ENCODE measurements at places on chromosomes 1 and 21.

DNA sequence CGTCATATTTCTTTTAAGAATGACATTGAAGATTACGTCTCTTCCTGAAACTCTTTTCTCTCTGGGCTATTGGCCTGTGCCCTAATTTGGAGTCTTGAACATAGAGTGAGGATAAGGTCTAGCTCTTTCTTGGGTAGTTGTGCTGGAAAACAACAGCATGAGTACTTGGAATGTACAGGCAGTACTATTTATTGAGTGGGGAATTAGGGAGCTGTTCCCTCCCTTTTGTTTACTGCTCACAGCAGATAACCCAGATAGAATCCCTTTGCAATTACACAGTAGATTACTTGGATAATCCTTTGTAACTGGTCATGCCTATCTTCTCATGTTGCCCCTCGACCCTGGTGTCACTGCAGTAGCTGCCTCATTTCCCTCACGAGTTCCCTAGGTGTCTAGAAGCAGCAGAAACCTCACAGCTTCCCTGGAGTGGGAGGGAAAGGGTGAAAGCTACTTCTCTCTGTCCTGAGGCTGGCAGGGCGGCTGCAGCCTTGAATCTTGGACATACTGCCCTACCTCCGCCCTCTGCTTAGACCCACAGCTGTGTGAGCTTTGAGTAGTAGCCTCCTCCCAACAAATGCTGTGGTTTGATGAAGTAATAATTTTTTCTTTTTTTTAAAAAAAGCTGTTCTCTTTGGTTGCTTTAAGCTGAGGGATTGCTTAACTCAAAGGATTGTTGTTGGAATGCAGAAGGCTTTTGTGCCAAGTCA, 70.6 kb downstream of the FGGY start:
- DNase-seq: no peak

DNA sequence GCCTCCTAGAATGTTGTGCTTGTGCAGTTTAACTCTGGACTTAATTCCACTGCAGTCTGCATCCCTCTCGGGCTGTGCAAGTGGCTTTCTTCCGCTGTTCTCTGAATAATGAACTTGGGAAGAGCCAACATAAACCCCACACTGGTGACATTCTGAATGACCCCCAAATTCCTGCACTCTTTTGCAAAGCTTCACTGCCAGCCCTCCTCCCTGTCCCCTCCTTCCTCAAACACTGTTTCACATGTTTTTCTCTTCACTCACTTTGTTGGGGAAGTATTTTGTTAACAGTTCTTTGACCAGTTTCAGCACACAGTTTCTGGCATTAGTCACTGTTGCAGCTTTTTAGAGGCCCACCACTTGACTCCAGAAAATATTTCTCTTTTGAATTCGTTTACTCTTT, 39.7 kb downstream of the GNG12 start:
- DNase-seq: no peak

DNA sequence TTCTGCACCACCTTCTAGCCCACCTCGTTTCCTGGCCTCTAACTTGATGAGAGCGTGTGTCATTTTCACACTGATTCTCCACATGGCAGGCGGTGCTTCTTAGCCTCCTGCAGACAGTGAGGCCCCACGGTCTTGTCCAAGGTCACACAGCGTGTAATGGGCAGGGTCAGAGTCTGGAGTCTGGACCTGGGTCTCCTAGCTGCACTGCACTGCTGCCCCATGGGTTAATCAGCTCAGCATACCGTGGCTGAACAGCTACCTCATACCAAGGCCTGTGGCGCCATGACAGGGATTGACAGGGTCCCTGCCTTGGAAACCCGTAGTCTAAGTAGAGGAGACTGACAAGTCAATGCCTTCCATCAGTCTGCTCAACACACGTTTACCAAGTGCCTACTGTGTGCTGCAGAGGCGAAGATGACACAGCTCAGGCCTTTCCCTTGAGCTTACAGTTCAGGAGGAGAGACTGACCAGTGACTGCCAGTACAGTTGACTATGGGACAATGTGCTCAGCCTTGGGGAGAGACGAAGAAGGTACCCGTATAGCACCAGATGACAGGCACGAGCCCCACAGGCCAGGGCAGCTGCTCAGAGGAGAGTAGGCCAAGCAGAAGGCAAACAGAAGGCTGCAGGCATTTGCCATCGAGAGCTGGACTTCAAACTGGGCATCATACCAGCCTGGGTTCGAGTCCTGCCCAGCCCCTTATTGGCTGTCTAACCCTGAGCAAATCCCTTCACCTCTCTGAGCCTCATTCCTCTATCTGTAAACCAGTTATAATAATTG, 5.5 kb downstream of the PCSK9 start:
- no peak for DNase-seq

GRCh38 chr1:40944326-40944725, 35.2 kb upstream of the CTPS1 start:
- DNase-seq: no peak

- no peak for DNase-seq
Measured at GRCh38 chr1:226647719-226648118, 91.4 kb downstream of the ITPKB start.

GRCh38 chr1:19758227-19758830, 41.4 kb downstream of the TMCO4 start:
- no peak for DNase-seq

DNA sequence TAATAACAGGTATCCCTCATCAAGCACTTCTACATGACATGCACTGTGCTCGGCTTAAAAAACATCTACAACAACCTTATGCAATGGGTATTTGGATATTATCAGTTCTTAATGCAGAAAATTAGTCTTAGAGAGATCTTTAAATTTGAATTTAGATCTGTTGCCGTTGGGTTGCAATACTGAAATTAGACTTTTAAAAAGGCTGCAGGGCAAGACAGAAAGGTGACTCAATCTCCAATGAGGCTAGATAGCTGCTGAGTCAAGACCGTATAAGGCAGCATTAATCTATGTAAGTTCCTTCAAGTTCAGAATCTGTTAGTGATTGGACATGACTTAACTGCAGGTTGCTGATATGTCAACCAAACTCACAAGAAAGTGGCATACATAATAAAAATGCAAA, 37.3 kb downstream of the OLFM3 start:
- DNase-seq: no peak

- DNase-seq: no peak
Measured at GRCh38 chr1:247529771-247530355, 6.4 kb downstream of the OR2C3 start.

DNA sequence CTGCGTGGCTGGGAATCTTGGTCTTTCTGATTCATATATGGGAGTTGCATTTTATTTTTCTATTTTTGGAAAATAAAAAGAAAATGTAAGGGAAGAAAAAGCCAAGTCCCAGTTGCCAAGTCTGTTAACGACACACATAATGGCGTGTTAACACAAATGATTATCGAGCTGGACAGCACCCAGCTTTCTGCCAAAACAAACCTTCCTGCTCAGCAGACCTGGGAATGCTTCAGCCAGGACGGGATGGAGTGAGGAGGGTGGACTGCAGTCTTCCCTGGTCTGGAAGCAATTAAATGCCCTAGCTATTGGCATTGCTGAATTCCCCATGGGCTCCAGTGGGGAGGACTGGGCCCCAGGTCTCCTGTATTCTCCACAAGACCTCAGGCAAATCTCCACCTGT, 184.2 kb upstream of the USP24 start:
- DNase-seq: no peak

DNA sequence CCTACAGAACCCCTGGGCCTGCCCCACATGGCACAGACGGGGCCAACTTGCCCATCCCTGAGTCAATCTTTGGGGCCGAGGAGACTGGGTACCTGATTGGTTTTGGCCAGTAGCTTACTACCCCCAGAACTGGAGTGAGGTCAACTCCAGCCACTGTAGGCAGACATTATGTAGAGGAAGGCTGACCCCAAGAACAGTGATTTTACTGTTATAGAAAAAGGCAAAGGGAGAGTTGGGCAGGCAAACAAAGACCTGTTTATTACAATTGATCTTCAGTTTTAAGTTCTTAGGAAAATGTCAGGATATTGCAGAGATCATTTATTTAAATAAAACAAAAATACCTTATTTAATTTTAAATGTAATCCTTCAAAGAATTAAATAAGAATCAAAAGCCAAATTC, 653.8 kb downstream of the NPHP4 start:
- no peak for DNase-seq

DNA sequence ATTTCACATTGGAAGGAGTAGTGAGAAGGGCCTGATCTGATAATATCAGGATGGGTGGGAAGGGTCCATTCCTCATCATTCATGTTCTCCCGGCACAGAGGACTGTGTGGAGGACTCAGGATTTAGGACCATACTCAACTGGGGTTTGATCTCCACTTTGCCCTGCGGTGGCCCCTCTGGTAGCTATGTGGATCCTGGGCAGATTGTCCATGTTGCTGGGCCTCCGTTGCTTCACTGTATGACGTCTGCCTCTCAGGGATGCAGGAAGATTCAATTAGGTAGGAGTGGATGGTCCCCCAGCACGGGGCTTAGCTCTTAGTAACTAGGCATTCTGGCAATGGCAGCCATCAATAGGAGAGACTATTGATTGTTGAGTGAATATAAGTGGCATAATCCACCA, 2.3 kb downstream of the ETS2 start:
- no peak for DNase-seq

- no peak for DNase-seq
Measured at GRCh38 chr1:109114342-109114674, 393 bp downstream of the ELAPOR1 start.

DNA sequence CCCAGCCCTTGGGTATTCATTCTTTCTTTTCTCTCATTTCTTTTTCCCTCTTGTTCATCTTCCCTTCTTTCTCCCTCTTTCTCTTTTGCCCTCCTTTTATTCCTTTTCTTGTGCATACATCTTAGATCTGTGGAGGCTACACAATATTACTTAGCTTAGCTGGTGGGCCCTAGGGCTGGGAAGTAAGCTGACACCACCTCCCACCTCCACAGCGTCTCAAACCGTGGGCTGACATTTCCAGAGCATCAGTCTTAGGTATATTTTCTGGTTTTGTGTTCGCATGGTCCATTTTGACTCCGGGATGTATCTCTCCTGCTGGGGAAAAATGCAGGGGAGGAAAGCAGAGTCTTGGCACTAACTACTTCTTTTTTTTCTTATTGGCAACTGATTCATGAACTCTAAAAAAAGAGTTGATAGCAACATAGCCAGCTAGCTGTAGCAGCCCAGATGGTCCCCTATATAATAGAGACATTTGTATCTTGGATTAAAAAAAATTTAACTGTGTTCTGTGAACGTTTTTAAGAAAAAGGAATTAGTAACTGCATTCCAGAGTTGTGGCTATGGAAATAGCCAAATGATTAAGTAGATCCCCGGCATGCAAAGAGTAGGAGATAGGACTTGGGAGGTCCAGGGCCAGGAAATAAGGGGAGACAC, 15.5 kb downstream of the CNIH3 start:
- DNase-seq: no peak

DNA sequence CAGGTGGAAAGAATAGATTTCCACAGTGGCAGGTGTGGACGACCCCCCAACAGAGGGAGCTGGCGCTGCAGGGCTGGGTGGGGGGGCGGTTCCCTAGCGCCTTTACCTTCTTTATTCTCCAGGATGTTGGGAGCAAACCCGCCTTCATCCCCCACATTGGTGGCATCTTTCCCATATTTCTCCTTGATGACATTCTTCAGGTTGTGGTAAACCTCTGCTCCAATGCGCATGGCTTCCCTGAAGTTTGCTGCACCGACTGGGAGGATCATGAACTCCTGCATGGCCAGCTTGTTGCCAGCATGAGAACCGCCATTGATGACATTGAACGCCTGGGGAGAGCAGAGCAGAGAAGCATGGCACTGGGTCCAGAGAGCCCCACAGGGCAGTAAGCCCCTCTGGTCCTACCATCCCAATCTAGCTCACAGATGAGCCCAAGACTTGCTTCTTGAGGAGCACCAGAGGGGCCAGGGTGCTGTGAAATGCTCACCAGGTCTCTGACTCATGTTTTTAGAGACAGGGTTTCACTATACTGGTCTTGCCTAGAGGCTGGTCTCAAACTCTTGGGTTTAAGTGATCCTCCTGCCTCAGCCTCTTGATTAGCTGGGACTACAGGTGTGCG, 12.2 kb downstream of the ENO1 start:
- no peak for DNase-seq

DNA sequence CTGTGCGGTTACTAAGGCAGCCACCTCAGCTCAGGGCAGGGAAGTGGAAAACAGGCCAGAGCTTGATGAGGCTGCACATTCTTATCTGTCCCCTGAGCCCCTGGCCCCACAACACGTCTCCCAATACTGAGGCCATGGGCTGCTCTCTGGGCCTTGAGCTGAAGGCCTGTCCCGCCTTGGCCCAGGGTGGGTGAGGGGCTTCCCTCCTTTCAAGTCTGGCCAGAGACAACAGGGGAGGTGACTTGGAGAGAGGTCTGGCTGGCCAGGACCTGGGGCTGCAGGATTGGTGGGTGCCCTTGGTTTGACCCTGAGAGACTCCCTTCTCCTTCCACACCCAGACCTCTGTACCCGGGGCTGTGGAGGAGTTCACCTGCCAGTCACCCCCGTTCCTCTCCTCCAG, 563.8 kb downstream of the PTPRU start:
- no peak for DNase-seq

GRCh38 chr1:7281821-7282220, 489.3 kb upstream of the VAMP3 start:
- DNase-seq: no peak

DNA sequence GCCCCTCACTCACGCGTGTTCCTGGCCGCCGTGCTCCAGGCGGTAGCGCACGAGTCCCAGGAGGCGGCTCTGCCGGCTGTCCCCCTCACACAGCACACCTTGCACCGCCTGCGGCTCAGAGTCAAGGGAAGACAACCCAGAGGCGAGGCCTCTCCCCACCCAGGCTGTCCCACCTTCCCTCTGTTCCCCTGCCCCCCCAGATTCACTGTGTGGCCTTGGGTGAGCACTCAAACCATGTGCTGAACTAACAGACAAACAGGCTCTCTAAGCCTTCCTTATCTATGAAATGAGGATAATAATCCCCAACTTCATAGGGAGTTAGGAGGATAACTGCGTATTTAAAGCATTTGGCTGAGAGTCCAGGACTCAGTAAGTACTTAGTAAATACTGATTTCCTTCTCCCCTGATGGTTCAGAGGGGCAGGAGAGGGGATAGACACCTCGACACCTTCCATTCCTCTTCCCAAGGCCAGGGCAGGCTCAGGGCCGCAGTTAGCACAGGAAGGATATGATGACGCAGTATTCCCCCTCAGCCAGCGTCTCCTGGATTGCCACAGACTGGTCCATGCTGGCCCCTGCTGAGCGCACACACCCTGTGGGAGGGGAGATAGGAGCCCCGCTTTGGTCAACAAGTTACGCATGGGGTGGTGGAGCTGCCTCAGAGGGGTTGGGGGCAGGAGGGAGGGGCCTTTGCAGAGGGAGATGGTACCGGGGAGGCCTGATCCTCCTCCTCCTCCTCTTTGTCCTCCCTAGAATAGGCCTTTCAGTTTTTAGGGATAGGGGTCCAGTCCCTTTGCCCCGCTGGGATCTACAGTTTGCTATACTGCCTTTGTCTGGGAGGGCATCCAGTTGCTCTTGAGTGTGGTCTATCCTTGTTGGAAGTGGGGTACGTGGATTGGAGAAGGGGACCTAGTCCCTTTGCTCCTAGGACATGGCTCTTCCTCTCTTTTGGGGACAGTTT, 830 bp downstream of the INPP5B start:
- no peak for DNase-seq

All from stimulated activated CD8-positive, alpha-beta memory T cell treated with anti-CD3 and anti-CD28 coated beads, Interleukin-15, amount 100 ng/mL, for 48 hours (primary cell).